ENCODE measurements at places on chromosomes 3 and 15.

- no peak for DNase-seq
Measured at GRCh38 chr3:126416943-126417342, 22.2 kb downstream of the CFAP100 start.

DNA sequence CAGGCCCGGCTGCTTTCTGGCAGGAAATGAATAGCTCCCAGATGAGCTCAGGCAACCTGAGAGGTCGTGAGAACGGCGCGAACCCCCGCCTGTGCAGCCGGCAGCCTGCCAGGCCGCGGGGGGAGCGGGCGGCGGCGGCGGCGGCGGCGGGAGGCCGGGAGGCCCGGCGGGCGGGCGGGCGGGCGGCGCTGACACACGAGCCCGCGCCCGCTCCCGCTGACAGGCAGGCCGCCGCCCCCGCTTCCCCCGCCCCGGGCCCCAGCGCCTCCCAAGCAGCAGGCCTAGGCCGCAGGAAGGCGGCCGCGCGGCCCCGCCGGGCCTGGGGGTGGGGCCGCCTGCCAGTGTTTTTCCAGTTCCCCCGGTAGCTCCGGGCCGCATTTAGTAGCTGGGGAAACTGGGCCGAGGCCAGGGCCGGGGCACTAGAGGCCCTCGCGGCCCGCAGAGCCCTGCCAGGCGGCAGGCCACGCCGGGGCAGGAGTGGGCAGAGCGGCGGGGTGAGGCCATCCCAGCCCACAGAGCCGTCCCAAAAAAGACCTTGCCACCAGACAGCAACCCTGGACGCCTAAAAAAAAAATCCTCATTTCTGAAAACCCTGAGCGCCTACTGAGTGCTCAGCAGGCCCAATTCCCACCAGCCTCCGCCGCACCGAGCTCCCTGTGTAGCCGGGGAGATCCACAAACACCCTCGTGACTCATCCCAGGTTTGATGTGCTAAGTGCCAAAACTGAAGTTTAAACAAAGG, 5.6 kb downstream of the HES1 start:
- DNase-seq = peak; percentile 67

DNA sequence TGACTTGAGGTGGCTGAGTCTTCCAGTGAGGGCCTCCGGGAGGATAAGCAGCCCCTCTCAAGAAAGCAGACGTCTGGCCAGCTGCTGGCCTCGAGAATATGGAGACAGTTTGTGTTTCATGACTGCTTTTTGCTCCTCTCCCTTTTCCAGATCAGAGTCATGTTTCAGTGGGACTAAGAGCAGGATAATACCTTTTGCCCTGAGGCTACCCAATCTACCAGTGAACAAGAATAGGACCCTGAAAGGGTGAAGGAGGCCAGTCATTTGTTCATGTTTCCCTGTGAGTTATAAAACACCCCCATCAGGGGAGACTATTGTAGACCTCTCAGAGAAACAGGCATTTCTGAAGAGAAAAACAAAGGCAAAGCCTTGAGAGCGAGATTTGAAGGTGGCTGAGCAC, 137.4 kb downstream of the RYR3 start:
- no peak for DNase-seq

GRCh38 chr15:40825661-40826422, 2.7 kb downstream of the PPP1R14D start:
- no peak for DNase-seq

DNA sequence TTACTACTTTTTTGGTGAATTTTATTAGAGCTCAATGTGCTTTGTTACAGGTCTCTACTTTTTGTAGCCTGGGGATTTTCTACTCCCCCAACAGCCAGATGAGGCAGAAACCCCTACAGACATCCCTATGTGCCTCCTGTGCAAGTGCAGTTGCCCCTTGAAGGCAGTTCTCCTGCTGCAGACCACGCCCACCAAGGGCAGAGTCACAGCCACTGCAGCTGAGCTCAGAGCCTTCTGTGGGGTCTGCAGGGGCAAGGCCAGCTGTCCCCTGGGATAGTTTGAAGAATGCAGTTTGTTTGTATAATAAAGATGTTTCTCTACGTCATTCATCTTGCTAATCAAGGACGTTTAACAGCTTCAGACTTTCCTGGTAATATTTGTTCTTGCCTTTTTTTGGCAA, 76.8 kb downstream of the NPAP1 start:
- DNase-seq = no peak

- no peak for DNase-seq
Measured at GRCh38 chr15:80739919-80740318, 39.3 kb upstream of the CEMIP start.

GRCh38 chr15:64807051-64807749, 18.2 kb downstream of the PIF1 start:
- DNase-seq = no peak

DNA sequence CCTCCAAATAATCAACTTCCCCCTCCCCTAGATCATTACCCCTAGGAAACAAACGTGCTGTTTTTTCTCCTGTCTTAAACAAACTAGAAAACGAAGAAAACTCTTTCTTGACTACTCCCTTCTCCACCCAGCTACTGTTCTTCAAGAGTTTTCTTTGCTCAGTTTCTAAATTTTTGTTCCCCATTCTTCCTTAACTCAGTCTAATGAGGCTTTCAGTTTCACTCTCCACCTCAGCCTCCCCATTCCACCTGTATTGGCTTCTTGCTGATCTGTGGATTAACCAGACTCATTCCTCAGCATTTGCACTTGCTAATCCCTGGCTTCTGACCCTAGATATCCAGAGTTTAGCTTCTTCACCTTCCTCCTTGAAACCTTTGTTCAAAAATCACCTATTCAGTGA, 26.8 kb downstream of the SERPINI1 start:
- no peak for DNase-seq

DNA sequence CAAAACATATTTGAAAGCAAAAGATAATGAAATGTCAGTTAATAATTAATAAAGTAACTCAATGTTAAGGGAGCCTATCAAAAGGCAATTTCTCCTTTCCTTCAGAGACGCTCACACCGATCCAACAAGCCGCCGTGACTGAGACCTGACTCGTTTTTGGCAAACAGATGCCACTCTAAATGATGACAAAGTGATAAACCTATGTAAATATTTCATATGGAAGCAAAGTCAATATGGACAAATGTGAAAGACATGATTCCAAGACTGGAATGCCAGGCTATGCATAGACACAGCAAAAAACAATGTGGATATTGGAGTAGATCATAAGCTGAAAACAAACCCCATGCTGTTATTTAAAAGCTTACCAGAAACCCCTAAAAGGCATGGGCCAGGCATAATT, 137.2 kb upstream of the SUCLG2 start:
- DNase-seq = no peak

DNA sequence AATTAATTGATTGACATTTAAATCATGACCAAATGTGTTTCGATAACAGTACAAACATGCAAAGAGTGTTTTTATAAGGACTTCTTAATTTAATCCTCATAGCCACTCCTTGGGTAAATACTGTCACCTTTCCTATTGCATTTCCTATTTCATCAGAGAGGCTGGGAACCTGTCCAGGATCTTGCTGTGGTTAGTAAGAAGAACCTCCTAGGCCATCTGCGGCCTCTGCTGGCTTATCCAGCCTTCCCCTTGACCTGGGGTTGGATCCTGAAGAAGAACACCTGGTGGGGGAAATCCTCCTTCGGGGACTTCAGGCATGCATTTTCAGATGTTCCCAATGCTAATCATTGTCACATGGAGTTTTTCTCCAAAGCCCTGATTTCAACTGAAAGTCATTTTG, 25.5 kb downstream of the GLDN start:
- no peak for DNase-seq

DNA sequence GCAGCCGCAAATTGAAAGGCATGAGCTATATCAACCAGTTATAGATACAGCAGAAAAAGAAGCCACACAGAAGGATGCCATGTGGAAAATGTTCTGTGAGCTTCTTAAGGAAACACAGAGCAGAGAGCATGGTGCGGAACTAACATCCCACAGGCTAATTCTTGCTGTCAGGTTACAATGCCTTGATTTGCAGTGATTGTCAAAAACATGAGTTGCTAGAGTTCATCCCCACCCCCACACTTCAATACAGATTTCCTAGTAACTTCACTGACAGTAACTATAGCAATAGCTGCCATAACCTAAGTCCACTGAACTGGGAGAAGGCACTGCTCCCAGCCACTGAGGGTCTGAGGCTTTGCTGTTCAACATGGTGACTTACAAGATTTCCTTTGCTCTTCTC, 821.6 kb downstream of the SQOR start:
- DNase-seq = no peak
